ENCODE measurements at places on chromosomes 16 and 17. TPM values are rescaled to one million over a fixed set of nuclear protein-coding genes. Genes with fewer than 3 reads are reported as not detected.

The JMJD6 gene
- total RNA-seq, result 33.0 TPM

The RAMP2 gene
- total RNA-seq, result not detected

The GINS3 gene
- 20.3 TPM for total RNA-seq

GRCh38 chr17:68456339-68457167, 743 bp downstream of the WIPI1 start:
- no peak overlapping the region for H3K27ac ChIP-seq
- H3K27me3 ChIP-seq, result peaks cover 2% of the 10 kb centered on the region
- no peaks in the 10 kb centered on the region for H3K36me3 ChIP-seq

GRCh38 chr17:78783711-78784324, 1.7 kb upstream of the CYTH1 start:
- H3K4me3 ChIP-seq, result peak overlapping the region; percentile 6
- peaks cover 14% of the 10 kb centered on the region for H3K36me3 ChIP-seq
- DNase-seq, result no peak
- peaks cover 53% of the 10 kb centered on the region for H3K4me1 ChIP-seq
- no peaks in the 10 kb centered on the region for H3K27me3 ChIP-seq
- H3K27ac ChIP-seq, result peak overlapping the region; percentile 18

GRCh38 chr16:57708168-57708567, 13.6 kb downstream of the DRC7 start:
- no peak for DNase-seq
- no peak overlapping the region for H3K27ac ChIP-seq
- no peak overlapping the region for H3K4me3 ChIP-seq
- H3K36me3 ChIP-seq, result no peaks in the 10 kb centered on the region
- peaks cover 2% of the 10 kb centered on the region for H3K4me1 ChIP-seq

DNA sequence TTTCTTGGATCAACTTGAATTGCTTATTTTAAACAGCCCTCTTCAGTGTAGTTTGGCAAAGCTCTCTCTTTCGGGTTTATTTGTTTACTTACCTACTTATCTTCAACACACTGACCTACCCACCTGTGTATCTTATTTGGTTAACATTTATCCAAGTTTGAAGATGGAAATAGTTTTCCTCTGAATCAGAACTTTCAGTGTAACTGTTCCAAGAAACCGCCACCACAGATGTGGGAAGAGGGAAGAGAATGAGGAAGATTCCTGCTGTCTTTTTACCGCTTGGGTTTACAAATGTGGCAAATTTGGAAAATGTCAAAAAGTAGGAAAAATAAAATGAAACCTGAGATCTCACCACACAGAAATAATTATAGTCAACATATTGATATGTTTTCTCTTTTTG, 115.8 kb downstream of the MSI2 start:
- no peak overlapping the region for H3K27ac ChIP-seq
- no peak for DNase-seq
- peaks cover 13% of the 10 kb centered on the region for H3K4me1 ChIP-seq
- H3K27me3 ChIP-seq, result no peaks in the 10 kb centered on the region
- H3K4me3 ChIP-seq, result no peak overlapping the region
- H3K36me3 ChIP-seq, result peaks cover 6% of the 10 kb centered on the region

- DNase-seq, result peak; percentile 29
- H3K27me3 ChIP-seq, result peaks cover 68% of the 10 kb centered on the region
- H3K27ac ChIP-seq, result no peak within 1 kb of the TSS
These were observed at the start of gene IGF2BP1 for GRCh38 chr17:48997103-48997826. TSS of gene IGF2BP1 (plus strand) at chr17:48997385. CDS start at chr17:48997746, 361 bp downstream.

GRCh38 chr17:66524877-66525276, 222.5 kb downstream of the PRKCA start:
- H3K27ac ChIP-seq, result no peak overlapping the region
- H3K36me3 ChIP-seq, result peaks cover 35% of the 10 kb centered on the region
- peaks cover 64% of the 10 kb centered on the region for H3K4me1 ChIP-seq
- no peaks in the 10 kb centered on the region for H3K27me3 ChIP-seq
- DNase-seq, result peak; percentile 25

- peaks cover 9% of the 10 kb centered on the region for H3K27me3 ChIP-seq
- H3K4me3 ChIP-seq, result no peak overlapping the region
- H3K36me3 ChIP-seq, result no peaks in the 10 kb centered on the region
- no peak overlapping the region for H3K27ac ChIP-seq
These were observed 7.7 kb upstream of the KRT222 start for GRCh38 chr17:40672654-40673053.

DNA sequence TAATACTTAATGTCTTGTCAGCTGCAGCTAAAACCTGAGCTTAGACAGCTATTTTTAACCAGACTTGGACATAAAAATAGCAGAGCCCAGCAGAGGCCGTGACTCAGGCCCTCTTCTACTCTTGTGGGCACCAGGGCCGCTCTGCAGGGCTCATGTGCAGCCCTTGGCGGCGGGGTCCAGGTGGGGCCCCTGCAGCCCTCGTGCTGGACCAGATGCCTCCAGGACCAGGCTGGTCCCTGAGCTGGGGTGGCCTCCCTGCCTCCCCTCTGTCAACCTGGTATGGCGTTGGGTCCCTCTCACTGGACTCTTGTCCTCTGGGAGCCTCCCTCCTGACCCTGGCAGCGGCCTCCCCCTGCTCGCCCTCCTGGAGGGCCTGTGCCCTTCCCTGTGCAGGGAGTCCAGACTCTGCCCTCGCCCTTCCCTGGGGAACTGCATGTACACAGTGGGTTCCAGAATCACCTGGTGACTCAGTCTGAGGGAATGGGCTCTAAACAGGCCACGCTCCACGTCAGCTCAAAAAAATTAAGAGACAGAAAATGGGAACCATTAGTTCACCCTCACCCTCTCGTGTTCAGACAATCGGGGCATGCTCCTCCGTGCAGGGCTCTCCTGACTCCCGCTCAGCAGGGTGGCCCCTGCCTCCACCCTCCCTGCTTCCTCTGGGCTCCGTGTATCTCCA, 9.7 kb downstream of the CDK5R1 start:
- DNase-seq, result no peak
- H3K36me3 ChIP-seq, result peaks cover 6% of the 10 kb centered on the region

- no peak overlapping the region for H3K27ac ChIP-seq
- H3K36me3 ChIP-seq, result no peaks in the 10 kb centered on the region
- no peaks in the 10 kb centered on the region for H3K27me3 ChIP-seq
- no peaks in the 10 kb centered on the region for H3K4me1 ChIP-seq
These were observed 316.6 kb upstream of the CDH5 start for GRCh38 chr16:66049865-66050264.

- no peaks in the 10 kb centered on the region for H3K36me3 ChIP-seq
- H3K27me3 ChIP-seq, result peaks cover 6% of the 10 kb centered on the region
- H3K4me3 ChIP-seq, result no peak overlapping the region
- no peaks in the 10 kb centered on the region for H3K4me1 ChIP-seq
- H3K27ac ChIP-seq, result no peak overlapping the region
These were observed 184.2 kb downstream of the KCNJ2 start for GRCh38 chr17:70353408-70354092.

- H3K27me3 ChIP-seq, result no peaks in the 10 kb centered on the region
- peak overlapping the region; percentile 89 for H3K4me3 ChIP-seq
- peaks cover 34% of the 10 kb centered on the region for H3K4me1 ChIP-seq
- peak; percentile 69 for DNase-seq
- no peaks in the 10 kb centered on the region for H3K36me3 ChIP-seq
These were observed 1.5 kb downstream of the ZFPM1 start for GRCh38 chr16:88454523-88454947.

- H3K36me3 ChIP-seq, result peaks cover 40% of the 10 kb centered on the region
- H3K27ac ChIP-seq, result no peak overlapping the region
- H3K27me3 ChIP-seq, result no peaks in the 10 kb centered on the region
- peak; percentile 64 for DNase-seq
- H3K4me1 ChIP-seq, result peaks cover 41% of the 10 kb centered on the region
These were observed 3.3 kb downstream of the POLR3E start for GRCh38 chr16:22300427-22301071.

- no peak overlapping the region for H3K4me3 ChIP-seq
- H3K27ac ChIP-seq, result no peak overlapping the region
- no peaks in the 10 kb centered on the region for H3K27me3 ChIP-seq
These were observed 16.5 kb downstream of the ANKRD11 start for GRCh38 chr16:89473791-89474414.

DNA sequence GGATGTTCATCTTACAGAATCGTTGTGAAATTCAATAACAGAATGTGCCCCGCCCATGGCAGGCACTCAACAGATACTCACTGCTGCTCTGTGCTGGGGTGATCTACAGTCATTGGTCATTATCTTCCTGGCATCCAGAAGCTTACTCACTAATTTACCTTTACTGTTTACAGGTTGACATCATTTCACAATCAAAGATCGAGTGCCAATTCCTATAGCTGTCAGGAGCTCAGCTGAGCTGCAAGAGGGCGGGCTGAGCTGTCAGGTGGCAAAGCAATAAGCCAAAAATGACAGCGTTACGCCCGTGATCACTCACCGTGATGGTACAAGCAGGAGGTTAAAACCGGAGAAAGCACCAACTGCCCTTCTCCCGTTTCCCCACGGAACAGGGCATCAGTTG, 51.2 kb downstream of the LITAF start:
- H3K27me3 ChIP-seq, result no peaks in the 10 kb centered on the region
- H3K36me3 ChIP-seq, result no peaks in the 10 kb centered on the region
- no peak overlapping the region for H3K27ac ChIP-seq
- no peak overlapping the region for H3K4me3 ChIP-seq
- DNase-seq, result no peak

- no peak for DNase-seq
- no peaks in the 10 kb centered on the region for H3K4me1 ChIP-seq
- H3K27ac ChIP-seq, result no peak overlapping the region
- no peaks in the 10 kb centered on the region for H3K27me3 ChIP-seq
- peaks cover 51% of the 10 kb centered on the region for H3K36me3 ChIP-seq
- no peak overlapping the region for H3K4me3 ChIP-seq
These were observed 18.6 kb downstream of the SETD6 start for GRCh38 chr16:58533751-58534470.

Data from activated naive CD4-positive, alpha-beta T cell treated with anti-CD3 and anti-CD28 coated beads for 36 hours (primary cell).